ENCODE measurements at places on chromosomes 12 and 14.

DNA sequence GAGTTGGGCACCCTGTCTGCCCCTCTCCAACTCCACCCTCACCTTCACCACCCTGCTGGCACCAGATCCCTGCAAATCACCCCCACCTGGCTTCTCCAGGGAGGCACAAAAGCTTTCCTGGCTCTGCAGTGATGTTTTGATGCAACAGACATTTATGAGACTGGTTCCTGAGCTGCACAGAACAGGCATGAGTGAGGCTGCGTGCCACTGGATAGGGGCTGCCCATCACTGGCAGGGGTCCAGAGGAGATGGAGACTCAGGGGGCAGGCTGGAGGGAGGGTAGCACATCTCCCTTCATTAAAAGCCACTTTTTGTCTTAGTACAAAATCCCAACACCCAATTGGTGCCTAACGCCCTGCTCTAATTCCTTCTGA, 17.3 kb upstream of the ZDHHC22 start:
- peak; percentile 34 for DNase-seq

DNA sequence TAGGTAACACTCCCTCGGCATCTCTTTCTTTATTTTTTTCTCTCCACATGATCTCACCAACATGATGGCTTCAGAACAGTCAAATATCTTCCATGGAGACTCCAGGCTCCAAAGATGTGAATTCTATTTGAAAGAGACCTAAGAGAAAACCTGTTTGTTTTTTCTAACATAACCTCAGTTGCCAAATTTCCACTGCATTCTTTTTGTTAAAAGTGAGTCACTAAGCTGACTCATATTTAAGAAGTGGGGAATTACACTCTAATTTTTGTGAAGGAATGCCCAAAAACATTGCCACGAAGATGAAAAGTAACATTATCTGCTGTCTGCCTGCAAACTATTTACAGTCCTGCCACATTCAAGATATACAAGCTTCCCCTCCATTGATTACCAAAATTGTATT, 1337.6 kb downstream of the LRFN5 start:
- DNase-seq: no peak

DNA sequence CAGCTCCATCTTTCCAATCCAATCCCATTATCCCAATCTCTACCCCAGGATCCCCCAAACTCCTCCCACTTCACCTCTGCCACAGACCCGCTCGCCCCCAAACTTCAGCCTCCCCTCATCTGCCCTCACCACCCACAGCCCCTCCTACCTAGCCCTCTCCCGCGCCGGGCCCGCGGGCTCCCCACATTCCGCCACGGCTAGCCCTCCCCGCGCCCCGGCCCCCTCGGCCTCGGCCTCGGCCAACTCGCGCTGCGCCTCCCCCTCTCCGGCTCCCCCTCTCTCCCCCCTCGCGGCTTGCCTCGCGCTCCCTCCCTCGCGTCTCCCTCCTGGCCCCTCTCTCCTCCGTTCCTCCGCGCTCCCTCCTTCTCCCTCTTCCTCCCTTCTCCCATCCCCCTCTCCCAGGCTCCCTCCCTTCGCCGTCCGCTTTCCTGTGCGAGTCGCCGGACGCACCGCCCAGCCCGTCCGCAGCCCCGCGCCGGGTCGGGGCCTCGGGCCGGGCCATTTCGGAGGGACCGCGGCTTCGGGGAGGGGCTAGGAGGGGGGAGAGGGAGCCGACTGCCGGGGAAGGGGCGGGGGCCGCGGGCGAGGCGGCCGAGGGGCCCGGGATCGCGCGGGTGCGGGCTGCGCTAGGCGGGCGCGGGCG, at the start of gene ATN1:
ATN1 (plus strand) TSS at position 581 of the 643 bp plus-strand sequence. CDS start 6,043 bp downstream, outside the sequence.
- DNase-seq: peak; percentile 83

DNA sequence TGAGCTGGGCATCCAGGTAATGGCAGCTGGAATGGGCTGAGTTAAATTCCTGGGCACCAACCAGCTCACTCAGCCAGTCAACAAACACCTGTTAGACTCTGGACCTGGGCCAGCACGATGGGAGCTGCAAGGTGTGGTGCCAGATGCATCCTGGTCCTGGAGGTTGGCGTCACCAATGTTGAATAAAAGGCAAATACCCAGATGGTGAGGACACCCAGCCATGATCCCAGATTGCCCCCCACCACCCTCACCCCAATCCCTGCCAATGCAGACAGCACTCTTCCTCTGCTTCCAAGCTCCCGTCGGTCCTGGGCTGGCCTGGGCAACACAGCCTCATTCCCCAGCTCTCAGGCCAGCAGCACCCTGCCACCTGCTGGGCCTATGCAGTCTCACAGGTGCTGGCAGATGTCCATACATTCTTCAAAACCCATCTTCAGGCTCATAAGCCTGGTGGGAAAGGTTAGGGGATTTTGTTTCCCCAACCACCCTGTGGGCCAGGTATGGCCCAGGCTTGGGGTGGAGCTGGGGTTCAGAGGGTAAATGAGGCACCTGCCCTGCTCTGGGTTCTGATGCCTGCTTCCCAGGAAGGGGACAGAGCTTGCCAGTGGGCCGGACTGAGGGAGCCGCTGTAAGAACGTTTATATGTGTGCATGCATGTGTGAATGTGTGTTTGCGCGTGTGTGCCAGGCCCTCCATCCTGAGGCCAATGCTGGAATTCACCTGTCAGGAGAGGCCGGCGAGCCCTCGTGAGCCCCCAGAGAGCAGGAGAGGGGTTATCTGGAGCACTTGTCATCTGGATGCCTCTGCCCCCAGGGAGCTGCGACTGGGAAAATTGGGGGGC, 58.0 kb downstream of the LGMN start:
- no peak for DNase-seq

DNA sequence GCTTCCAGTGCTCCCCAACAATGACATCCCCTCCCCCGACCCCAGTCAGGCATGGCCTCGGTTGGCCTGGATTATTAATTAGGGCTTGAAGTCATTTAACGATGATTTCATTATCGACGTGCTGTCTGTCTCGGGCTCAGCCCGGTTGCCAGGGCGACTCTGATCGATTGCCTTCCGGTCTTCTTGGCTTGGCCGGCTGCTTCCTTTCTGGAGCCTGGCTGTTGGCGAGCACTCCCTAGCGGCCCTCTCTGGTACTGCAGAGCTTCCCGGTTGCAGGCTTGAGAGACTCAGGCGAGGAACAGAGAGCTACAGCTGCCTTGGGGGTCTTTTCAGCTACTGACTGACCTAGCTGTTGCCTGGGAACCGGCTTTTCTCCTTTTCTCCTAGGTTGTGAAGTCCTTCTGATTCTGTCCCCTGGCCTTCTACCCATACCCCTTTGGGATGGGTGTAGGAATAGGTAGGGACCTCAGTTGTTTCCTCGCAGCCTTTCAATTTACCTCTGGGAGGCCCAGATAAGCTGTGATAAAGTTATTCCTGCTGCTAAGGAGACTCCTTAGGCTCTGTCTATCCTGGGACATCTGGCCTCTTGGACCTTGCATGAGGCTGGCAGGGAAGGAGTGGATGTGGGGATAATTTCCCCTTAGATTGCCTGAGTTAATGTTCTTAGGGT, 5.5 kb upstream of the CISTR start:
- DNase-seq: peak; percentile 88

GRCh38 chr12:130872179-130873096, 572 bp downstream of the RAN start:
- peak; percentile 71 for DNase-seq

DNA sequence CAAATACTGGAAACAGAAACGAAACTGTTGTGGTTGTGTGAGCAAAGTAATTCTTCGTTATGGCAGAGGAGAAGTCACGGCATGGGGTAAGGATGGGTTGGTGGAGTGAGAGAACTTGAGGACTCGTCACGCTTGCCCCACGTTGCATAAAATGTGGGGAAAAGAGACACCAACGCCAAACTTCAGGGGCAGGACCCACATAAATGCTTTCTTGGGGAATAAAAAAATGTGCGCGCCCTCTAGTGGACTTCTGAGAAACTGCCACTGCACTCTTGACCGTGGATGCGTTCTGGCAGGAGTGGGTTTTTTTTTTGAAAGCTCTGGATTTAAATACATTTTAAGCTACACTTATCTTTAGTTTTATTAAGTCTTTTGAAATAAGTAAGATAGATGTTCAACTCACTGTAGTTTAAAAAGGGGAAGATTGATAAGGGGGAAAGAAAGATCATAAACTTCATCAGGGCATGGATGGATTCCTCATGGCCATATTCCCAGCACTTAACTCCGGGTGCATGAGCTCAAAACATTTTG, 4.1 kb upstream of the IGF1 start:
- DNase-seq: peak; percentile 72

GRCh38 chr12:105423921-105424320, 93.4 kb downstream of the C12orf75 start:
- no peak for DNase-seq

- DNase-seq: no peak
Observed at GRCh38 chr14:106657460-106657859, 1131.1 kb downstream of the TMEM121 start.

- DNase-seq: peak; percentile 23
Observed at GRCh38 chr12:100186071-100186470, 14.5 kb upstream of the ACTR6 start.

- no peak for DNase-seq
Observed at GRCh38 chr14:100783630-100784370, 42.1 kb upstream of the MEG3 start.

DNA sequence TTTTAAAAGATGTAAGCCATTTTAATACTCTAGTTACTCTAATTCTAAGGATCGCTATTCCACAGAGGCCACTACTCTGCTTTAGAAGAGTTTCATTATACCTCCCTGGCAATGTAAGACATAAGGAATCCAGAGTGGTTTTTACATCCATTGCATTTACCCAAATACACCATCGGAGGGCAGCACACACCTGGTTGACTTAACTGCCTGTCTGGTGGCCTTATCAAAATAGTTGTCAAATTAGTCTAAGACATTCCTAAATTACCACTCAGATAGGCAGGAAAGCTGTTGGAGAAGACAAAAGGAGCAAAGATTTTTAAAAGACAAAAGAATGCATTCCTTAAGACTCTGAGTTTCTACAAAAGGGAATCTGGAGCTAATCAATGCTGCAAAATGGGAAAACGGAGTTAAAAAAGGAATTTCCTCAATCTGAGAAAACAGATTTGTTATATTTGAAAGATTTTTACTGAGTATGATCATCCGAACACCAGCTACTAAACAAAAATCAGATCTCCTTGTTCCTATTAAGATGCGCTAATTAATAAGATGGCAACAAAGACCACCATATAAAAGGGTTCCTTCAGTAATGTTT, 33.8 kb upstream of the FGD4 start:
- DNase-seq: peak; percentile 67

DNA sequence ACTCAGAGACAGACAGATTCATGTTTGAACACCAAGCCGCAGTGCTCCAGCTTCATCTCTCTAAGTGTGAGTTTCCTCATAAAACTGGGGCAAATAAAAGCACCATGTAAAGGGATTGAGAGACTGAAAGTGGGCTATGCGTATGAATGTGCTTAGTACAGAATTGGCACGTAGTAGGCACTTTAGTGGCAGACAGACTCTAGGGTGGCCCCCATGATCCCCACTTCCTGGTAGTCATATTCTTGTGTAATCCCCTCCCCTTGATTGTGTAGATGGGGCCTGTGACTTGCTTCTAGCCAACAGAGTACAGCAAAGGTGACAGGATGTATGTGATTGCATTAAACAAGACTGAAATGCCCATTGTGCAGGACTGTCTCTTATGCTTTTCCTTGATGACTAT, 43.0 kb downstream of the DAO start:
- DNase-seq: no peak

DNA sequence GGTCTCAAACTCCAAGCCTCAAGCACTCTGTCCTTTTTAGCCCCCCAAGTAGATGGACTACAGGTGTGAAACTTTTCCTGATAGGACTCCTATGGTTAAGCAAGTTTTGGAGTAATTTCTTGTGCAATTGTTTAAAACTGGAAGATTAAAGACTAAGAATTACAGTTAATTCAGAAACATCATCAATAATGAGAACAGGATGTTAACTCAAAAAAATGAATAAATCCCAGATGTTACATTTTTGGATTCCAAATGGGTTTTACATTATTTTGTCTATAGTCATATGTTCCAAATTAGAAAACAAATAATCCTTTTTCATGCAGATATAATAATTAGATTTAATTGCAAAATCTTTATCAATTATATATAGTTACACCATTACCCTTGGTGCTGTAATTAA, 24.4 kb upstream of the KITLG start:
- DNase-seq: no peak

DNA sequence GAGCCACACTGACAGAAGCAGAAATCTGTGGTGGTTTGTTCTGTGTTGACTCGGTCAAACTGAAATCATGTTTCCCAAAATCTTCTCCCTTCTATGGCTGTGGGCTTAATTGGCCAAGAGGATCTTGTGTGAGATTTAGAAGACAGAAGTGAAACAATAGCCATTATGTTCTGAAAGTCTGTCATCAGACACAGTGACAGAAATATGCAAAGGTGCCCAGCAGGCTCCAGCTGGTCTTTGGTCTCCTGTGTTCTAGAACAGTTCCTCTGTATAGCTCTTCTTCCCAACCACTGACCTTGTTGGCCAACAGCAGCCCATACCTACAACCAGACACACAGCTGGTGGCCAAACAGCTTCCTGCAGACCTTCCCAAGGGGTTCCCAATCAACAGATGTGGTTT, 25.0 kb upstream of the COCH start:
- DNase-seq: no peak

- DNase-seq: no peak
Observed at GRCh38 chr14:100065111-100065871, at the start of gene EVL. TSS of gene EVL (plus strand) at chr14:100065422. CDS start at chr14:100065501, 79 bp downstream.

DNA sequence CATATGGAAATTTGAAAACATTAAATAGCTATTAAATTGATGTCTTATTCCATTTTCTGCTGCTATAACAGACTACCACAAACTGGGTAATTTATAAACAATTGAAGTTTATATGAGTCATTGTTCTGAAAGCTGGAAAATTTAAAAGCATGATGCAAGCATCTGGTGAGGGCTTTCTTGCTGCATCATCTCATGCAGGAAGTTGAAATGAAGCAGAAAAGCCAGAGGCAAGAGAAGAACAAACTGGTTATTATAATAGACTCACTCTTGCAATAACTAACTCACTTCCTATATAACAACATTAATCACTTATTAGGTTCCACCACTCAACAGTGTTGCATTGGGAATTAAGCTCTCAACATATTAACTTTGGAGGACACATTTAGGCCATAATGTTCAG, 1277.4 kb downstream of the LRFN5 start:
- DNase-seq: no peak

GRCh38 chr14:90960818-90961217, 99.6 kb downstream of the RPS6KA5 start:
- DNase-seq: no peak

DNA sequence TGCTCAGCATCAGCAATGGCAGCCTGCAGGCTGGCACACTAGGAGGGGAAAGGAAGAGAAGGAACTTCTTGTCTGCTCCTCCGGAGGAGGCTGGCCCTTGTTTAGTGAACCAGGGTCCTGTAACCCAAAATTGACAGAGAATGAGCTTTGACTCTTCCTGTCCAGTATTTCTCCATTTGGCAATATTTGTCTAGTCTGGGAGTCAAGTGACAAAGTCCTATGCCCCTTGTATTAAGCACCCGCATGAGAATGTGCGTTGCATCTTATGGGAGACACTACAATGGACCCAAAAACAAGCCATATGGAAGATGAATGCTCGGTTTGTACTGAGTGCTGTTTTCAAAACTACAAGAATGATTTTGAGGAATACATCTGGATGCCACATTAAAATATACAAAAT, 3.8 kb downstream of the KRT6C start:
- no peak for DNase-seq

- DNase-seq: no peak
Observed at GRCh38 chr14:82055515-82056115, 522.0 kb upstream of the SEL1L start.
